ENCODE measurements at places on chromosomes 2 and 18.

- no peak for DNase-seq
Measured at GRCh38 chr2:6576302-6576701, 289.4 kb downstream of the CMPK2 start.

GRCh38 chr2:15744820-15745219, 153.2 kb downstream of the DDX1 start:
- no peak for DNase-seq

DNA sequence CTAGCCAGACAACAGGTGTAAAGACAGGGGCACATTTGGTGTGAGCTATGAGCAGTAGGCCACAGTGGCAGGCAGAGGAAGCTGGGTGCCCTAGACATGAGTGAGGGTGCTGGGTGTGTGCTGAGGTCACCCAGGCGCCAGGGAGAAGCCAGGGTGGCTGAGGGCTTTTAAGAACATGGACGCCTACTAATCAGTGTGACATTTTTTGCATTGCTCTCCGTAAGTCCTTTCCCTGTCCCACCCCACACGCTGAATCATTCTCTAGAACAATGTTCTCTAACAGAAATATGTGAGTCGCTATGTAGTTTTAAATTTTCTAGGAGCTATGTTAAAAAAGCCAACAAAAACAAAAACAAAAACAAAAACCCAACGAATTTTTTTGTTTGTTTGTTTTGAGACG, 204.5 kb upstream of the REV1 start:
- DNase-seq: no peak

GRCh38 chr2:59892398-59892797, 661.1 kb downstream of the BCL11A start:
- DNase-seq: no peak

GRCh38 chr2:61898810-61899209, 6.7 kb upstream of the COMMD1 start:
- DNase-seq: no peak

DNA sequence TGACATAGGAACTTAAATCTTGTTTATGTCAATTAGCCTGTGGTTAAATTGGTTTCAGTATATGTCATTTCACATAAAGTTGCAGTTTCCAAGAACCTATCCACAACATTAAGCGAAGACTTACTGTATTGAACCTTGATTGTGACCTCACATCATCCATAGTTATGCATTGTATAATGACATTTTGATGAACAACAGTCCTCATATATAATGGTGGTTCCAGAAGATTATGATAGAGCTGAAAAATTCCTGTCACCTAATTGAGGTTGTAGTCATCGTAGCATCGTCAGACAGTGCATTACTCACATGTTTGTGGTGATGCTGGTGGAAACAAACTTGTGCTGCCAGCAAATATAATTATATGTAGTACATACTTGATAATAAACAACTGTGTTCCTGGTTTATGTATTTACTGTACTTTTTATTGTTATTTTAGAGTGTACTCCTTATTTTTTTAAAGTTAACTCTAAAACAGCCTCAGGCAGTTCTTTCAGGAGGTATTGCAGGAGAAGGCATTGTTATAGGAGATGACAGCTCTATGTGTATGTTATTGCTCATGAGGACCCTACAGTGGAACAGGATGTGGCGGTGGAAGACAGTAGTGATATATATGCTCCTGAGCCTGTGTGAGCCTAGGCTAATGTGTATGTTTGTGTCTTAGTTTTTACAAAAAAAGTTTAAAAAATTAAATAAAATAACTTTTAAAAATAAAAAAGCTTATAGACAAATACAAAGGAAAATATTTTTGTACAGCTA, 56.6 kb downstream of the UBE2E3 start:
- DNase-seq: peak; percentile 39

DNA sequence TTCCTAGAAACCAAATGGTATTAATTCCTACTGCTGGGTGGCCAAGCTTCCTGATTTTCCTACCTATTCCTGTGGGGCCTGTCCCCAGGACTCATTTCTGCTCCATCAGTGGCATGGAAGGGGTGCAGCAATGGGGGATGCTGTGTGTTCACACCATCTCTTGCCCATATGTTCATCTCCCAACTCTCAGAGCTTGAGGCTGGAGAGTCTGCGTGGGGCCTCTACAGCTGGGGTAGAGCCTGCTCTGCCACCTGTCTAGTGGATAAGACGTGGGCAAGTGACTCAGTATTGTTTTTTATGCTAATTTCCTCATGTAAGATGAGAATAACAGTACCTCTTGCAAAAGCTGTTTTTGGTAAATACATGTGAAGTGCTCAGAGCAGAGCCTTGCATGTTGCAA, 149.8 kb downstream of the ACTR3 start:
- no peak for DNase-seq

GRCh38 chr2:148593421-148593820, 51.1 kb upstream of the EPC2 start:
- no peak for DNase-seq

GRCh38 chr18:12041561-12041960, 52.1 kb upstream of the ANKRD62 start:
- DNase-seq: no peak

DNA sequence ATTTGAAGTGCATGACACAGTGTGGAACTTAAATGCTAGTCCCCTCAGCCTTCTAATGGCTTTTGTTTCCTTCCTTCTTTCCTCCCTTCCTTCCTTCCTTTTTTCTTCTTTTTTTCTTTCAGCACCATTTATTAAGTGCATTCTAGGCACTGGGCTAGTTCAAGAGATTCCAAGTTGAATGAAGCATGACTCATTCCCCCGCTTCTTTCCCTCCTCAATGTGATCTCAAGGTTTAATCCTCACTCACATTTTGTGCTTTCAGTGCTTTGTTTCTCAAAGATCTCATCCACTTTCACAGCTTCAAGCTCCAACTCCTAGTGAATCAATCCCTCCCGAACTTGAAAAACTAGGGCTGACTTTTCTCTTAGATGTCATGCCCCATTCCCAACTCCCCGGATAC, 90.1 kb downstream of the LBH start:
- no peak for DNase-seq

GRCh38 chr2:1678609-1679008, 65.7 kb downstream of the PXDN start:
- DNase-seq: no peak

- DNase-seq: no peak
Measured at GRCh38 chr2:63422556-63422955, 165.7 kb downstream of the WDPCP start.

DNA sequence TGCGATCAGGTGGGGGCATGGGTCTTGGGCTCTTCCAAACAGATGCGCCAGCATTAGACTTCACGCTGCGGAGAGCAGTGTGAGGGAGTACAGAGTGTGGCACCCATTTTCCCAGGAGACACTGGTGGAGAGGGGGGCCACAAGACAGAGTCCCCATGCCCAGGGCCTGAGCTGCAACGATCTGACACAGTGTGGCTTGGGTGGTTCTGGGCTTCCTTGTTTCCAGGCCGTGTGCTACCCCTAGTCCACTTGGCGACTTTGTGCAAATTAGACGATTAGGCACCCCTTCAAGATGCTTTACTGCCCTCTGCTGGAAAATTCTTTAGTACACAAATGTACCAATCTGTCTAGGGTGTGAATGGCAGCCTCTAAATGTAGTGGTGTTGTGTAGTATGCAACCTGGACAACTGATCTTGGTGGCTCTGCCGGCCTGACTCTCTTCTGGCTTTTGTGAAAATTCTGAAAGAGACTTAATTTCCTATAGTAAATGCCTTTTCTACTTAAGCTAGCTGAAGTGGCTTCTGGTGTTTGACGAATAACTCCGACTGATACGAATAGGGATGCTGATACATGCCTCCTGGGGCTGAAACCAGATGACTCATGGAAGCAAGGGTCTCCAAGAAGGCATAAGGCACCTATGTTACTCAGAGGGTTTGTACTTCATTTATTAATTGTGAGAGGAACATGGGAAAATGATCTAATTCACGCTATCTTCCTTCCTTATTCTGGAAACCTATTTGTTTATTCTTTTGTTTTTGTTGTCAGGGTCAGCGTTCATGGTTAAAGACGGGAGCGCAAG, 92.3 kb upstream of the SMAD2 start:
- peak; percentile 35 for DNase-seq

DNA sequence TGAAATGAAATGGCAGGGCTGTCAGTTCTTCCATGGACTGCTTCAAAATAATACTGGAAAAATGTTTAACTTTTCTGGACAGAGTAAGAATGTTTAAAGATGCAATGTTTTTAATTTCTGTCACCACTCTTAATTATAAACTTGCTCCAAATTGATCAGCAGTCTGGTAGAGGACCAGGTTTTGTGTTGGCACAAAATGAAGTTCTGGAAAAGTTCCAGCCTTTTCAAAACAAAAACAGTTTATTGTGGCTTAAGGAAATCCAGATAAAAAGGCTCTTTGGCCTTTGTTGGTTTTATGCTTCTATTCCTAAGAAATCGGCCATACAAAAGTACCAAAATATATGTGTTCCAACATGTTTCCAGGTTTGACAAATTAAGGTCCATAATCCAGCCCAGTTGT, 48.8 kb downstream of the PTRHD1 start:
- DNase-seq: no peak

GRCh38 chr2:151840216-151841046, 12.2 kb upstream of the ARL5A start:
- no peak for DNase-seq

DNA sequence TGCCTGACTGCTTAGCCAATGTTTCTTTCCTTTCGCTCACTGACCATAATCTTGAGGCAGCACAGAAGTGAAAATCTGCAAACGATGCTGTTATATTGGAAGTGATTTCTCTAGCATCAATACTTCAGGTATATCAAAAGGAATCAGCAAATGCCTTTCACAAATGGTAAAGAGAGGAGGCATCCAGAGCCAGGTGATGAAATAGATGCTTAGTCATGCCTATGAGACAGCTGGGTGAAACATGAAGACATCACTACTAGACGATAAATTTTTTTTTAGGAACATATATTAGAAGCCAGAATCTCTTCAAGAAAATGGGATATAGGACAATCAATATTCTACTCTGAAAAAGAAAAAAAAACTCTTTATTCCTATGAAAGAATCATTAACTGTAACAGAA, 249.2 kb upstream of the SLC39A10 start:
- DNase-seq: no peak

DNA sequence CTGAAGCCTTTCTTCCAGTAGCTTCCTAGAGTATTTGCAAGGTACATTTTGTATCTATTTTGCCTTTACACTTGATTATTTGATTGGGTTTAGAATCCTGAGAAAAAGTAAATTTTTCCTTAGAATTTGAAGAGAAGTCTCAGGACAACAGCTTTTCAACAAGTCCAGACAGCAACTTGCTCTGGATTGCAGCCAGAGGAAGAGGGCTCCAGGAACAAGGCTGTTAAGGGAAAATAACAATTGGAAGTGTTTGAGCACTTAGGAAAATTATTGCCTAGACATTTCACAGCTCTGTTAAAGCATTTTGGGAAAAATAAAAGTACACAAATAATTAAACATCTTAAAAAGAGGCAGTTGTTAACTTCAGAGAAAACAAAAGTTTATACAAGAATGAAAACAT, 58.3 kb upstream of the RAPGEF4 start:
- DNase-seq: no peak

DNA sequence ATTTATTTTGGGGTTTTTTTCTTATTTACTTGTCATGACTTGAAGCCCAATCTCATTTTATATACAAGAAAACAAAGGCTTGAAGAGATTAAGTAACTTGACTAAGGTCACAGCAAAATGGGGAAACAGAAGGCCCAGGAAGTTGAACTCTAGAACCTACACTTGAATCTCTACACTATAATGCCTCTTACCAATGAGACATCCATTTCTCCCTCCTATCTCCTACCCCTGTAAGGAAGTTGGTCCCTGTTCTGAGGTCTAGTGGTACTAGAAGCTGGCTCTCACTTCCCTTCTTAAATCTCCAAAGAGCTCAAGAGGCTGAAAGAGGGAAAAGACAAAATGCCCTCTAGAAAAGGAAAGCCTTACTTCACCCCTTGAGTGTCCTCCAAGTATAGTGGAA, 25.5 kb upstream of the IHH start:
- no peak for DNase-seq

DNA sequence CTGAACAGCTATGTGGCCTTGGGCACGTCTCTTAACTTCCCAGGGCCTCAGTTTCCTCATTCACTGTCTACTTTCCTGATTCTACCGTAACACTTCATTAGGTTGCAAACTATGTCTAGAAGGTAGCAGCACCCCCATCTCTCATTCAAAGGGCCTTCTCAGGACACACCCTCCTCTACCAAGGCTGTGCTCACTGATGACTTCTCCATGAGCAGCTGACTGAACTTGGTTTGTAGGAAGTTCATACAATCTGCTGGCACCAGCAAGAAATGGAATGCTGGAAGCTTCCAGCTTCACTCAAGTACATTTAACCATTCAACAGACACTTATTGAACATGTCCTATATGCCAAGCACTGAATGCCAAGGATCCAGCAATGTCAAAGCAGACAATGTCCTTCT, 250.8 kb upstream of the CTAGE1 start:
- no peak for DNase-seq

- no peak for DNase-seq
Measured at GRCh38 chr2:160301420-160301819, 101.3 kb upstream of the ITGB6 start.

GRCh38 chr18:44518091-44518615, 162.5 kb upstream of the SETBP1 start:
- no peak for DNase-seq

DNA sequence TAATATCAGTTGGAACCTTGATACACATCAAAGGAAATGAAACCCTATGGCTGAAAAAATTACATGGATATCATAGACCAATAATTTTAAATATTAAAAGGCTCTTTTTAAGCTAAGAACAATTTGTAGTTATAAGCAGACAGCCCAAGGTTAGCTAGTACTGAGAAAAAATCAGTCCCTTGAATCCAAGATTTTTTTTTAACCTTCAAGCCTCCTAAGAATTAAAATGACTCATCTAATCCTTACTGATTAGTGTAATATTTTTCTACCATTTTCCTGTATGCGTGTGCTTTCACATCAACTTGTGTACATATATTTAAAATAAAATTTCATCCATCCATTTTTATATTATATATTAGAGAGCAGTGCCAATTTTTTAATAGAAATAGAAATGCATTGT, 1004.9 kb upstream of the ZEB2 start:
- no peak for DNase-seq

DNA sequence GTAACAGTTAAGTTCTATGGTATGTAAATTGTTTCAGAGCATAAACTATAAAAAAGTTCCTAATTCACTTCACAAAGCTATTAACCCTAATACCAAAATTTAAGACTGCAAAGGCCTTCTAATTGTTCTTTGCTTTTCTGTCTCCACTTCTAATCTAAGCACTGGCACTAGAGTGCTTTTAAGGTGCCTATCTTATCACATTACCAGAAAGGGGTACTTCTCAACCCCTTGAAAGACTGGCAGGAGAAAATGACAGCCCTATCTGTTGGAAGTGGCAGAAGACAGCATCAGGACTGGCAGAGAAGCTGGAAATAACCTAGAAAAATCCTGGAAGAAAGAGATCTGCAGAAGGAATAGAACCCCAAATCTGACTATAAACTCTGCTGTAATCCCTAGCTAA, 10.3 kb downstream of the CNRIP1 start:
- DNase-seq: no peak

DNA sequence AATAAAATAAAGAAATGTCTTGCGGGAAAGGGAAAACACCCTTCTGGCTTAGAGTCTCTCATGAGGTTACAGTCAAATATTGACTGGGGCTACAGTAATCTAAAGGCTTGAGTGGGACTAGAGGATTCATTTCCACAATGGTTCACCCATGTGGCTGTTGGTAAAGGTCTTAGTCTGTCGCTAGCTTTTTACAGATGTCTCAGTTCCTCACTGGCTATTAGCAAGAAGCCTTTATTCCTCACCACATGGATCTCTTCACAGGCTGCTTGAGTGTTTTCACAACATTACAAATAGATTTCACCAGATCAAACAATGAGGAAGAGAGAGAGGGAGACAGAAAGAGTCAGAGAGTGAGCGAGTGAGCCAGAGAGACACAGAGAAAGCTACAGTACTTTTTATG, 8.3 kb upstream of the ZC3H15 start:
- DNase-seq: no peak

GRCh38 chr18:64713284-64713683, 564.4 kb upstream of the LINC00305 start:
- DNase-seq: no peak
